ENCODE measurements at places on chromosomes 11 and 22.

GRCh38 chr11:71428861-71429435, 19.2 kb downstream of the DHCR7 start:
- no peak for DNase-seq

DNA sequence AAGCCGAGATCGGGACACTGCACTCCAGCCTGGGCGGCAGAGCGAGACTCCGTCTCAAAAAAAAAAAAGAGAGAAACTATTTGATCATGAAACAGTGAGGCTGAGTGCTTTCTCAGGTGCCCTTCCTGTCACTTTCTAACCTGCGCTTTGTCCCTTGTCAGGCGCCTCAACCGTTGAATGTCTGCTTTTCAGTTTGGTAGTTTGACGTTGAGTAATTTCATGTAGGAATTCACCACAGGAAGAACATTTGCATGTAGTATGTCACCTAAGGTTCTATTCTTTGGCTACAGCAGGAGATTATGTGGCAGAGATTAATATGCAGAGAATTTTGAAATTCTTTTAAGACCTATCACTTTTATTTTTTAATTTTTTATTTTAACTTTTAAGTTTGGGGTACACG, 57.2 kb downstream of the PPFIA1 start:
- DNase-seq = no peak

GRCh38 chr11:105045676-105046296, 651 bp upstream of the CARD16 start:
- DNase-seq = no peak

DNA sequence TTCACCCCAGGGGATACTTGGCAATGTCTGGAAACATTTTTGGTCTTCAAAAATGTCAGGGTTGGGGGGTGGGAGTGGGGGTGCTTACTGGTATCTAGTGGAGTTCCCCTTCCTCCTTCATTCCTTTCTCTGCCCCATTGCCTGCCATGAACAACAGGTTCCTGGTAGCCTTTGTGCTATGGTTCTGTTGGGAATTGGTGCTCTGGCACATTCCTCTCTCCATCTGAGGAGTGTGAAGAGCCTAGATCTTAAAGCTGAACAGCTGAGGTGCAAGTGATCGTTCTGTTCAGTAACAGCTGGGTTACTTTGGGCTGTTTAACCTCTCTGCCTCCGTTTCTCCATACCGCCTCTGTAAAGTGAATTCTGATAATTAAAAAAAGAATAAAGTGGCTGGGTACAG, 64.3 kb downstream of the C22orf31 start:
- no peak for DNase-seq

- DNase-seq = no peak
Observed at GRCh38 chr11:119586181-119586580, 142.8 kb downstream of the NECTIN1 start.

- no peak for DNase-seq
Observed at GRCh38 chr22:25690798-25691197, 51.2 kb upstream of the MYO18B start.

GRCh38 chr11:61752117-61752924, at the start of gene MYRF:
Gene MYRF (plus strand): TSS chr11:61752636. CDS start chr11:61752745, 109 bp downstream.
- no peak for DNase-seq

- DNase-seq = no peak
Observed at GRCh38 chr11:69134957-69135356, 20.8 kb upstream of the SMIM38 start.

DNA sequence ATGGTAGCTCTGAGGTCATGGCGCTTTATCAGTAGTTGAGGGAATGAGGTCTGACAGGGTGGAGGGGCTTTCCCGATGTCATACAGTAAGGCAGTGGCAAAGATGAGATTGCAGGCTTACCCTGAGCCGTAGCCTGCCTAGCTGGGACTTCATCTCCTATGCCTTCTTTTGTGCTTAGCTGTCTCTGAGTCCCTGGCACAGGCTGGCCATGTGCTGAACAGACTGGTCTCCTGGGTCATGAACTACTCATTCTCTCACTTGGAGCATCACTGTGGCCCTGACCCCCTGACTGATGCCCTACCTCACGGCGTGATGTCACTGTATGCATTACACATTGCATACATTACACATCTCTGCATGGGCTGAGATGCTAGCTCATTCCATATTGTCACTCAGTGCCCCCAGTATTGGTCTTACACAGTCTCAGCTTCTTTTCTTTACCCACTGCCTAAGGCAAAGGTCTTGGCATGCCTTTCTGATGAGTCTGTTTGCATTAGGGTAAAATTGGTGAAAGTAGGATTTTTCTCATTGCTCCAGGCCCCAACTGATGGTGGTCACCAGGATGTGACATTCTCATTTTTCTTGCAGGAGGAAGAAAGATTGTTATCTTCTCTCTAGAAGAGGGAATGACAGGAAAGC, 389.4 kb upstream of the CADM1 start:
- DNase-seq = no peak

DNA sequence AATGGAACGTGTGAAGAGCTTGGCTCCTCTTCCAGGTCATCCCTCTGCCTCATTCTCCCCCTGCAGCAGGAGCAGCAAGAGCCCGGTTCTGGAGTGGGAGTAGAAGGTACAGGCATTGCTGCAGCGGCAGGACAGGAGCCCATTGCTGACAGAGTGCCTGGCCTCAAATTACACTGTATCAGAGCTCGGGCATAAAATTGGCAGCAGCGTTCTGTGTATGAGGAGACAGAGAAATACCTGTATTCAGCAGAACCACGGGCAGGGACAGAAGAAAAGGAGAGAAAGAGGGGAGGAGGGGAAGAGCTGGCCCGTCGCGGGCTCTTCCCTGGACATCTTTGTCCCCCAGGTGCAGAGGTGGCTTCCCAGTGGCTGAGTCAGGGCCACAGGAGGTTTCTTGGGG, 2.6 kb upstream of the NCF4 start:
- no peak for DNase-seq

GRCh38 chr11:66766681-66767080, 37.7 kb upstream of the SPTBN2 start:
- DNase-seq = no peak

GRCh38 chr22:41934284-41935014, 7.8 kb upstream of the TNFRSF13C start:
- no peak for DNase-seq

GRCh38 chr11:44300844-44301563, 8.9 kb downstream of the ALX4 start:
- DNase-seq = no peak

- DNase-seq = no peak
Observed at GRCh38 chr11:12675951-12676711, 1.9 kb downstream of the TEAD1 start.

- no peak for DNase-seq
Observed at GRCh38 chr11:96105197-96105895, 181.4 kb upstream of the MTMR2 start.

- DNase-seq = no peak
Observed at GRCh38 chr11:62444835-62445234, 26.0 kb downstream of the SCGB1A1 start.

DNA sequence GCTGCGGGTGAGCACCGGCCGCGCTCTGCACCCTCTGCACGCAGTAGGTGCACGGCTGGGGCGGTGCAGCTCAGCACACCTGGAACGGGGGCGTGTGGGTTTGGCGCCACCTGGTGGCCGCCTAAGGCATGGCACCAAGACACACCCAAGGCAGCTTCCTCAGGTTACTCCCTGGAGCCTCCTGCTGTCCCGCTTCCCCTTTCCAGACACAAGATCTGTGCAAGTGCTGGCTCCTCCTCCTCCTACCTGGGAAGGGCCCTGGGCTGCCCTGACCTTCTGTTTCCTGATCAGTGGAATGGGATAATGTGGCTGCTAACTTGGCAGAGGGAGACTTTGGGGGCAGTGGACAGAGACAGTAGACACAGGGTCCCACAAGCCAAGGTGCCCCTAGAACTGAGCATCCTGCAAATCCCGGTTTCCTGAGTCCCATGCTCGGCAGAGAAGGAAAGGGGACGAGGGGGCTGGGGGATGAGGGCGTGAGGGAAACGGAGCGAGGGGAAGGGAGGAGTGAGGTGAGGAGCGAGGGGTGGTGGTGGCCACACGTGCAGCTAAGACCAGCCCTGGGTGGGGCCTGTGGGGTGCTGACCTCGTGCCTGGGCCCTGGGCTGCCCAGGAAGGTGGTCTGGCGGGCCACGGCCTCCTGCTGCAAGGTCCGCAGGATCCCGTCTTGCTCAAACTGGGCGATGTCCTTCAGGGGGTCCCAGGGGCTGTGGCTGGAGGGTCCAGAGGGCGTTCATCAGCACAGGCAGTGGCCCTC, 34.8 kb upstream of the CARS1 start:
- no peak for DNase-seq

DNA sequence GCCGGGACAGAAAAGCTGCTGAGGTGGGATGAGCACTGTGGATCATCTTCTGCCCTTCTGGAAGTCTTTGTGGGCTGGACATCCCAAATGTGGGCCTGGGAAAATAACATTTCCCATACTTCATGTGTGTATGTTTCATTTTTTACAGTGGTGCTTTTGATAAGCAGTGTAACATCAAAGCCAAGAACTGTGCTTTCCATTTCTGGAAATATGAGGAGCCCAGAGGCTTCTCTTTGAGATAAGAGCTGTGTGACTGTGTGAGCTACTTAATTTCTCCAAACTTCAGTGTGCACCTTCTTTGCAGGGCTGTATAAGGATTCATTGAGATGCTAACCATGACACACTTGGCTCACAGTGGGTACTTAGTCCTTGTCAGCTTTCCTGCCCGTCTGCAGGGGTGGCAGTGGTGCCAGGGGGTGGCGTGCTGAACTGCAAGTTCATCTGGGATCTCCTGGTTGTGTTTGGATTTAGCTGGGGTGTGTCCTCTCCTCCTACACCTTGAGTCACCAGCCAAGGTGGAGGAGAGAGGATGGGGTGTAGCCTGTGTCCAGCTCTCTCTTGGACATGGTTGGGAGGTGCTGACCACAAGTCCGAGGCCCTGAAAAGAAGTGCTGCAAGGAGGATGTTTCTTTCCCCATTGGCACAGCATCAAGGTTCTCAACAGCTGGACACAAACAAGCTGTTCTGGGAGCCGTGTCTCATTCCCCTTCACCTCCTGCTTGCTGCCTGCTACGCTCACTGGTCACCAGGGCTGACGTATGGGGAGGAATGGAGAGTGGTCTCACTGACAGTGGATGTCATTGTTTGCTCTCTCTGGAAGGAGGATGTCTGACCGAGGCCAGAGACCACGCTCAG, 139.4 kb downstream of the TEAD1 start:
- DNase-seq = no peak

- DNase-seq = no peak
Observed at GRCh38 chr11:62919898-62920640, 1.1 kb downstream of the CHRM1 start.

DNA sequence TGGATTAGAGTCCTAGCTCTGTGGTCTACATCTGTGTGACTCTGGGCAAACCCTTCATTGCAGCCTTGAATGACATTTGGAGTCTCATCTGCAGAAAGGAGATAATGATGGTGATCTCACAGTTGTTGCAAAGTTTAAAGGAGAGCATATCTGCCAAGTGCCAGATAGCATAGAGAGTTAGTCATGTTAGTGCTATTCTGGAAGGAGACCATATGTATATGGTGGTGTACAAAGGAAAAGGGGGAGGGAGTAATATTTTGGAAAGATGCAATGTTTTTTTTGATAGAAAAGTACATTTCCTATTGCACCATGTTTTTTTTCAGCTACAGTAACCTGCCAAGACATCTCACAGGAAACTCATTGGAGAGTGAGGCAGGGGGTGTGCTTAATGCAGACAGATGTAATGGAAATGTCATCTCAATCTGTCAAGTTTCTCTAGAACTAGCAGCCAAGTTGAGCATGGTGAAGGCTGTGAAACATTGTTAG, 92.1 kb upstream of the NARS2 start:
- no peak for DNase-seq

- DNase-seq = peak; percentile 71
Observed at GRCh38 chr11:123137431-123138224, 57.4 kb downstream of the CLMP start.

DNA sequence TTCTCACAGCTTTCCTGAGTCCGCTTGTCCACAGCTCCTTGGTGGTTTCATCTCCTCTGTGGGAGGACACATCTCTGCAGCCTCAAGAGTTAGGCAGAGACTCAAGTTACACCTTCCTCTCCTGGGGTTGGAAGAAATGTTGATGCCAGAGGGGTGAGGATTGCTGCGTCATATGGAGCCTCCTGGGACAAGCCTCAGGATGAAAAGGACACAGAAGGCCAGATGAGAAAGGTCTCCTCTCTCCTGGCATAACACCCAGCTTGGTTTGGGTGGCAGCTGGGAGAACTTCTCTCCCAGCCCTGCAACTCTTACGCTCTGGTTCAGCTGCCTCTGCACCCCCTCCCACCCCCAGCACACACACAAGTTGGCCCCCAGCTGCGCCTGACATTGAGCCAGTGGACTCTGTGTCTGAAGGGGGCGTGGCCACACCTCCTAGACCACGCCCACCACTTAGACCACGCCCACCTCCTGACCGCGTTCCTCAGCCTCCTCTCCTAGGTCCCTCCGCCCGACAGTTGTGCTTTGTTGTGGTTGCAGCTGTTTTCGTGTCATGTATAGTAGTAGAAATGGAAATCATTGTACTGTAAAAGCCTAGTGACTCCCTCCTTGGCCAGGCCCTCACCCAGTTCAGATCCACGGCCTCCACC, 11.7 kb downstream of the RASD2 start:
- DNase-seq = no peak

- DNase-seq = no peak
Observed at GRCh38 chr11:114775875-114776621, 97.7 kb downstream of the NXPE2 start.

GRCh38 chr11:61349189-61349751, 12.4 kb downstream of the CYB561A3 start:
- no peak for DNase-seq

DNA sequence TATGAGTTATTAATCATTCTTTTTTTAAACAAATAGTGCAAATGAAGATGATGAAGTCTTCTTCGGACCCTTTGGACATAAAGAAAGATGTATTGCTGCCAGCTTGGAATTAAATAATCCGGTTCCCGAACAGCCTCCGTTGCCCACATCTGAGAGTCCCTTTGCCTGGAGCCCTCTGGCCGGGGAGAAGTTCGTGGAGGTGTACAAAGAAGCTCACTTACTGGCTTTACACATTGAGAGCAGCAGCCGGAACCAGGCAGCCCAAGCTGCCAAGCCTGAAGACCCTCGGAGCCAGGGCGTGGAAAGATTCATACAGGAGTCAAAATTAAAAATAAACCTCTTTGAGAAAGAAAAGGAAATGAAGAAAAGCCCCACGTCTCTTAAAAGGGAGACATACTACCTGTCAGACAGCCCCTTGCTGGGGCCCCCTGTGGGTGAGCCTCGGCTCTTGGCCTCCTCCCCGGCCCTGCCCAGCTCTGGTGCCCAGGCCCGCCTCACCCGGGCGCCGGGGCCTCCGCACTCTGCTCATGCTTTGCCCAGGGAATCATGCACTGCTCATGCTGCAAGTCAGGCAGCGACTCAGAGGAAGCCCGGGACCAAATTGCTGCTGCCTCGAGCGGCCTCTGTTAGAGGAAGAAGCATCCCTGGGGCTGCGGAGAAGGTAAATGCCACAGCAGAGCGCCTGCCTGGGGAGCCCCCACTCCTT, 11.8 kb downstream of the GTSE1 start:
- no peak for DNase-seq

GRCh38 chr11:11777897-11778296, 63.9 kb upstream of the USP47 start:
- no peak for DNase-seq

GRCh38 chr11:28674433-28675103, 566.4 kb downstream of the METTL15 start:
- DNase-seq = no peak
